ENCODE measurements at places on chromosomes 1 and 21. TPM values are rescaled to one million over a fixed set of nuclear protein-coding genes. Genes with fewer than 3 reads are reported as not detected.

IRF2BP2 gene
- 107 TPM for total RNA-seq

BARHL2 gene
- not detected for total RNA-seq

GSTM5 gene
- total RNA-seq: not detected

CLCA4 gene
- not detected for total RNA-seq

CLCA1 gene
- total RNA-seq: not detected

CD52 gene
- total RNA-seq: 129 TPM

TPM3 gene
- total RNA-seq: 611 TPM

TAS1R1 gene
- not detected for total RNA-seq

B3GALT5 gene
- total RNA-seq: not detected

KLF17 gene
- not detected for total RNA-seq

TRIM46 gene
- total RNA-seq: 3.6 TPM

LCE1A gene
- not detected for total RNA-seq

HES3 gene
- not detected for total RNA-seq

MYBPH gene
- total RNA-seq: not detected

INTS7 gene
- total RNA-seq: 25.9 TPM

KIF17 gene
- not detected for total RNA-seq

FUCA1 gene
- total RNA-seq: 4.9 TPM

SLC41A1 gene
- total RNA-seq: 32.1 TPM

SLC44A5 gene
- 0.74 TPM for total RNA-seq

PLA2G2D gene
- 0.19 TPM for total RNA-seq

OR2L13 gene
- not detected for total RNA-seq

GPR137B gene
- 2.4 TPM for total RNA-seq

TRABD2B gene
- not detected for total RNA-seq

LRRC39 gene
- total RNA-seq: 0.22 TPM

SRSF10 gene
- total RNA-seq: 178 TPM

AMPD1 gene
- not detected for total RNA-seq

CD5L gene
- not detected for total RNA-seq

FAM76A gene
- total RNA-seq: 9.7 TPM

CFAP74 gene
- total RNA-seq: not detected

S100A9 gene
- total RNA-seq: 1.7 TPM

TMOD4 gene
- total RNA-seq: 1.1 TPM

IL12RB2 gene
- total RNA-seq: 76.5 TPM

DRAXIN gene
- total RNA-seq: 0.30 TPM

HORMAD1 gene
- not detected for total RNA-seq

CDC14A gene
- 13.1 TPM for total RNA-seq

SPAG17 gene
- total RNA-seq: not detected

DENND2C gene
- total RNA-seq: 0.31 TPM

CYP4A11 gene
- total RNA-seq: not detected

S100A5 gene
- 0.93 TPM for total RNA-seq

NBPF4 gene
- total RNA-seq: not detected

C8B gene
- not detected for total RNA-seq

PDZK1IP1 gene
- not detected for total RNA-seq

FHAD1 gene
- total RNA-seq: 0.45 TPM

LRRC3 gene
- total RNA-seq: 2.5 TPM

SYT2 gene
- not detected for total RNA-seq

RGS13 gene
- total RNA-seq: not detected

CRYZL1 gene
- total RNA-seq: 30.3 TPM

TFAP2E gene
- 0.27 TPM for total RNA-seq

LENEP gene
- total RNA-seq: 0.36 TPM

ANXA9 gene
- not detected for total RNA-seq

AXDND1 gene
- 0.67 TPM for total RNA-seq

AMY1B gene
- not detected for total RNA-seq

COL11A1 gene
- total RNA-seq: not detected

OR10K2 gene
- total RNA-seq: not detected

KRTAP20-1 gene
- total RNA-seq: not detected
